CD4-positive, alpha-beta T cell treated with Interleukin-6 for 4 hours (primary cell): ENCODE measurements at places on chromosomes 12 and 14.

GRCh38 chr12:129440278-129440677, 463.5 kb downstream of the TMEM132D start:
- DNase-seq: no peak

- no peak for DNase-seq
These were observed 131.0 kb downstream of the TMEM132D start for GRCh38 chr12:129772501-129773493.

DNA sequence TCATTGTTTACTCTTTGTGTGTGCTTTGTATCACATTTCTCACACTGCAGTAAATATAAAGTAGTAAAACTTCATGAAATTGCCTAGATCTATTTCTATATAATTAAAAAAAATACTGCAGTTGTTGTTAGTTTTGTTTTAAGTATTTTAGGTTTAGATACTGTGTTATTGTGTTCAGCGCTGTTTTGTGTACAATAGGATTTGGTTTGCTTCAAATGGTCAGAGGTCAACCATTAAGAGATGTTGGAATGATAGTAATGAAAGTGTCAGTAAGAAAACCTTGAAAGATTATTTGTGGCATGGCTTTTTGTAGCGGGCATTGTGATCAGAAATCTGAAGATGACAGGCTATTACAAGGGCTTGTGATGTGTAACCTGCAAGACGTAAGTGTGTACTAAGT, 67.9 kb downstream of the RAD51B start:
- DNase-seq: no peak

GRCh38 chr14:100588671-100589070, 1.5 kb upstream of the BEGAIN start:
- no peak for DNase-seq

- DNase-seq: no peak
These were observed 55.6 kb upstream of the OR5AU1 start for GRCh38 chr14:21211509-21211908.

- DNase-seq: no peak
These were observed 5.7 kb downstream of the CRADD start for GRCh38 chr12:93682846-93683261.

- no peak for DNase-seq
These were observed 163.0 kb downstream of the RBM19 start for GRCh38 chr12:113802966-113803758.

DNA sequence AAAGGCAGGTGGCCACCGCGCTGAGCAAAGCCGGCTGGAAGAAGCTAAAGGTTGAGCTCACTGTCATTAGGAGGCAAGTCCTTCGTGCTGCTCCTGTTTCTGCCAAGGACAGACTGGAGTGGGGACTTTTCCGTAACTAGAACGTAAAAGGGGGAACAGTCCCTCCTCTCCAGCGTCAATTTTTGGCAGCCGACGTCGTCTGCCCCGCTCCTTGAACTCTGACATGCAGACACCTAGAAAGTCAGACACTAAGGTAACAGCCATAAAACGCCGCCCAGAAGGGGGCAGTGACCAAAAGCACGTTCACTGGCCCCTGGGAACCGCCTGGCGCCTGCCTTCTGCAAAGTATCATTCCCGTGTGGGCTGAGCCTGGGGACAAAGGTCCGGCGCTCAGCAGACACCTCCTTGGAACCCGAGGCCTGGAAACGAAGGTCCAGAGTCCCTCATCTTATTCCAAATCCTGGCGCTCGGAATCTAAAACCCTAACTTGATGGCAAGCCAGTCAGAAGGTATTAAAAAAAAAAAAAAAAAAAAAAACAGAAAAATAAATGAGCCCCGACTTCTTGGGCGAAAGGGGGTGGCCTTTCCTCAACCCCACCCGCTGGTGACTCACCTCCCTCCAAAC, 1.1 kb upstream of the LRP1 start:
- DNase-seq: peak; percentile 84

GRCh38 chr12:57238854-57239554, 9.5 kb downstream of the SHMT2 start:
- peak; percentile 89 for DNase-seq

DNA sequence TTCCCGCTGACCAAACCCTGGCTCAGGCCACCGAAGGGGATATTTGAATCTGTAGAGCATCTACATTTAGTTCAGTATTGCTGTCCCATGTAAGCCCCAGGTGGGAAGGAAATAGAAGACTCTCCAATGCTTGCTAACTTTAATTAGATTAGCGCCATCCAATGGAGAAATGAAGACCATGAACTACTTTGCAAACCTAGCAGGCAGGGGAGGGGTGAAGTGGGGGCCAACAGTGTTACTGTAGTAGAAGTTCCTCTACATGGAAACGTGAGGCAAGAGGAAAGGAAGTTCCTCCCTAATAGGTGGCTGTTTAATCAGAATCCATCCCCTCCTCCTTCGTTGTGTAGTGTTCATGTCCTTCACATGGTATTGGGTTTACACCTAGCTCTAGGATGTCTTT, 9.3 kb upstream of the DENND5B start:
- no peak for DNase-seq

GRCh38 chr14:68924186-68925158, 54.6 kb downstream of the ACTN1 start:
- DNase-seq: peak; percentile 32

- no peak for DNase-seq
These were observed 146.8 kb upstream of the RASSF8 start for GRCh38 chr12:25811656-25812126.

DNA sequence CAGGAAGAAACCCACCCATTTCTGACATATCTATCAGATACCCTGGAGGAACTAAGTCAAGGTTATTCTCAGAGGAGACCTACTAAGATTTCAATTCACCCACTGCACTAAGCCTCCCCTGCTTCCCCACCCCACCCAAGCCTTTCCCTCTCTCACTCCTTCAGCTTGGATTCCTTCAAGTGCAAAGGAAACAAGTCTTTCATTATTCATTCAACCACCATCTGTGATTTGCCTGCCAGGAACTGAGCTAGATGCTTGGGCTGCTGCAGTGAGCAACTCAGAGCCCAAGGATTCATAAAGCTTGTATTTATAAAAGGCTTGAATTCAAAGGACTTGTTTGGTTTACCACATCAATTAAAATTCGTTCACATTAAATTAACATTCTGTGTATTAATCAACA, 161.3 kb downstream of the GXYLT1 start:
- no peak for DNase-seq

DNA sequence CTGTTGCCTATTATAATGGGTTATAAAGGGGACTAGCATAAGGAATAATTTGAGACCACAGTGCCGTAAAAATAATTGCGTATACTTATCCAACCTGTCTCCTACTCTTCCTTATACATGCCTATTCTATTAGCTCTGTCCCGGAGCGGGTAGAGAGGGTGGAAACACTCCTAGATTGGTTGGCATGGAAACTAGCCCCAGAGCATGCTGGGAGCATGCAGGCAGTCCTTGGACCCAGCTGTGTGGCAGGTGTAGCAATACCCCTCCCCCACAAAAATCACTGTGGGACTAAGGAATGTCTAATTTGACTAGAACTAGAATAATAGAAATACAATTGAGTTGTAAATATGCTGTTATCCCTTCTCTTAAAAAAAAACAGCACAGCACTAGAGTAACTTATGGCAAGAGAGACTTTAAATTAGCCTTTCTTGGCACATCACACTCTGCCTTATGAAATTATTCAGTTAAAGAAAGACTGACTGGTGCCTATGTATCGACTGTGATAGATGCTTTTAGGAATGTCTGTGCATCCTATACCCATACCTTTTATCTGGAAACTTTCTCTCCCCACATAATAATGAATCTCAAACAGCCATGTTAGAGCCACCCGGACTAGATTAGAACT, 244.0 kb upstream of the DAAM1 start:
- DNase-seq: no peak

DNA sequence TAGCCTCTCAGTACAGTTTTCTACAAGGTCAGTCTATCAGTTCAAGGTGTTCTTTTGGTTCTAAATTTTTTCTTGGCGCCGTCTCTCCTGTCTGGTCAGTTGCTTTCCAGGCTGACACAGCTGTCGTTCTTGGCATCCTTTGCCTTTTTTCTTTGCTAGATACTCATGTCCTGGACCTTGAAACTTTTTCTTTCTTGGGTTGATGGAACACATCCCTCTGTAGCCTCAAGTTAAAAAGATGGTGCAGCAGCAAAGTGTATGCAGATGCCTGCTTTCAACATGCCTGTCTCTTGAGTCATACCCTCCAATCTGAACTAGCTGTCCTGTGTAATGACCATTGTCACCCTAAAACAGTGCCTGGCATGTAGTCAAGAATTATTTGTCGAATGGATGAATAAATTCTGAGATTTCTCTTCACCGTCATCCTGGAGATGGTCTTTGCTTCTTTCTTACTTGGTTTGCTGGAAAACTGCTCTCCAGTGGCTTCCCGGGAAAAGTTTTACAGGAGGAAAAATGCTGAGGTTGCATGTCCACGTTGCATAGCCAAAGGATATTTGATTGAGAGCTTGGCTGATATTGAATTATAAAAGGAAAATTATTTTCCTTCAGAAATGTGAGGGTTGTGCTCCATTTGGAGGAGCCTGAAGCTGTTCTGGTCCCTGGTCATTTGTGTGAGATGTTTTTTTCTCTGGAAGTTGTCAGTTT, 4.6 kb downstream of the NYNRIN start:
- DNase-seq: no peak

- no peak for DNase-seq
These were observed 58.1 kb downstream of the TRHDE start for GRCh38 chr12:72330301-72330700.

DNA sequence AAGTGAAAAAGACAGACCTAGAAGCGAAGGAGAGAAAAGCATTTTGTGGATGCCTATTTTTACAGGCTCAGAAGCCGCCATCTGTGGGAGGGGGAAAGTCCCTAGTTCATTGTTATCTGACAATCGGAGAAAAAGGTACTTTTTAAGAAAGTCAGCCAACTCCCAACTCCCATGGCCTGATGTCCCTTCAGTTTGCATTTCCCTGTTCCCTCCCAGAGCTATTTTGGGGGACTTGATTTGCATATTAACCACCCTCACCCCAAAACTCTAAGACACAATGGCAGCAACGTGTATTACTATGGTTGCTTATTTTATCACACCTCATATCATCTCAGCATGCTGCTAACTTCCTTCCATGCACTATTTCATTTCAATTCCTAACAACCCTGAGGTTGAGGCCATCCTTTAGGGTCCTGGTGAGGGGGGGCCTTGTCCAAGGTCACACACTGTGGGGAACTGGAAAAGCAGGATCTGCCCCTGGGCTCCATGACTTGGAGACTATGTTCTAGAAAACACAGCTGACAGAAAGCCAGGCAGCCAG, 18.7 kb downstream of the HVCN1 start:
- DNase-seq: peak; percentile 7

DNA sequence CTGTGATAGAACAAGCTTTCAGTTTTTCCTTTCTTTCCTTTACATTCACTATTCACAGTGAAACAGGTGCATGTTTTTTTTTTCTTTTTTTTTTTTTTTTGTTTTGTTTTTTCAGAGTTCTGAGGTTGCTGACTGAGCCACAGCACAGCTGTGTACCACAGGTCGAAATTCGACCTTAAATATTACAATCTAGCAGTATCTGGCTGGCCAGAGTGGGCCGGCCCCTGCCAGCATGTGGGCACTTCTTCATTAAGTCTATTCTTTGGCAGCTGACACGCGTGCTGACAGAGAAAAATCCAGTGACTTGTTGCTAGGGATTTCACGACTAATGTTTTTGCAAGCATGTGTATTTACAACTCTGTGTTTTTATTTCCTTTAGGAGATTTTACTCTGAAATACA, 33.9 kb downstream of the FBXO33 start:
- no peak for DNase-seq
